ENCODE measurements at places on chromosomes 13 and 19.

DNA sequence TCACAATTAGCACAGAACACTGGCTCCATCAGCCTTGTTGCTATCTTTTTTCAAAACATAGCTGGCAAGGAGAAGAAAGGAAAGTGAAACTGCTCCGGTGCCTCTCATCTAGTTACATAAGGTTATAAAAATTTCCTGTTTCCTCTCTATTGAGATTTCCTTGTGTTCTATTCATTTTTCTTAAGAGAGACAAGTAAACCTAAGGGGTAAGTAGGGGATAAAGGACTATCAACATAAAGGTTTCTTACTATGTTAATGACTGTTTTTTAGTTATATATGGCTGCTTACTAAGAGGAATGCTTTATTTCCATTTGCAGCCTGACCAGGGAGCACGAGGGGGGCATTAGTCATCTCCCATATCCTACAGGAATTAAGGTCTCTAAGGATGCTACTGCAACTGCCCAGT lies 73.2 kb upstream of the MLNR start:
- no peak for DNase-seq

DNA sequence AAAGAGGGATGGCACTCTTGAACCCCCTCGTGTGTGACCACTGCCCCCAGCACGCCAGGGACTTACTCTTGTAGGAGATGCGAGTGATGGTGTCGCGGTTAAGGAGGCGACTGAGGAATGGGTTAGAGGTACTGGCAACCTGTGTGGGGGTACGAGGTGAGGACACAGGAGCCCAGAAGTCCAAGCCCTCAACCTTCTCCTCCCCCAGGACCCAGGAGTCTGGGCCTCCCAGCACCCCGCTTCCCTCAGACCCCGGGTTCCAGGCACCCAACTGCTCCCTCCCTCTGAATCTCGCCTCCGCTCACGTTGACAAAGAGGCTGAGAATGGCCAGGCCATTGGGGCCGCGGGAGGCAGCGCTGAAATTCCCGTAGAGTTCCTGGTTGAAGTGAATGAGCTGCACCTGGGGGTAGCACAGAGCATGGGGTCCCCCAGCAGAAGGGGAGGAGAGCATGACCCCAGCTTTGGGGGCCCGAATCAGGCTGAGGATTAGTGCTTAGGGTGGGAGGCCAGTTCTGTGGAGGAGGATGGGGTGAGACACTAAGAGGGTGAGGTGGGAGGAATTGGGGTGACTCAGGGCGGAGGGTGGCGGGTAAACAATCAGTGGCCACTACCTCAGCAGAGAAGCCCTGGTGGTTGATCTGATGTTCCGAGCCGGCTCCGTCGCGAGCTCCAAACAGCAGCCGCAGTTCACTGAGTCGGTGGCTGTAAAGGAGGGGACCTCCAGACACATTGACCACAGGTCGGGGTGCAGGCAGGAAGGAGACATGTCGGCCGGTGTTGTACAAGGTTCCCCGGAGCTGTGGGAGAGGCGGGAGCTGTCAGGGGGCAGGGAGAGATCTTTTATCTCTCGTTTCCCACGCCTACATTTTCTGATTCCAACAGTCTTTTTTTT lies 2.5 kb upstream of the DBP start:
- no peak for DNase-seq

- no peak for DNase-seq
Measured at GRCh38 chr13:73810647-73811046, 323.6 kb downstream of the KLF12 start.

- no peak for DNase-seq
Measured at GRCh38 chr13:90427322-90428272, 919.9 kb upstream of the MIR17HG start.

DNA sequence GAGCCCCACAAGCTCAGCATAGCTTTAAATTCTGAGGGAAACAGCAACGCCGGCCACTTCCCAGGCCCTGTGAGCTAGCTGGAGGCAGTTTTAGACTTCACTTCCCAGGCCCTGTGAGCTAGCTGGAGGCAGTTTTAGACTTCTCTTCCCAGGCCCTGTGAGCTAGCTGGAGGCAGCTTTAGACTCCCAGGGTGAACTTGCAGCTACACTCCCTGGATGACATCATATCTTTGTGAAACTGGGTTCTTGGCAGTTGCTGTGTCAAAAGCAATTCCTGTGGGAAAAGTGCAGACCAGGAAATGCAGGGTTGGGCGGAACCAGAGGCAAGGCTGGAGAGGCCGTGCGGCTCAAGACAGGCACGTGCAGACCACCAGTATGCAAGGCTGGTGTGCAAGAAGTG lies 12.7 kb downstream of the SOX1 start:
- DNase-seq, result no peak

DNA sequence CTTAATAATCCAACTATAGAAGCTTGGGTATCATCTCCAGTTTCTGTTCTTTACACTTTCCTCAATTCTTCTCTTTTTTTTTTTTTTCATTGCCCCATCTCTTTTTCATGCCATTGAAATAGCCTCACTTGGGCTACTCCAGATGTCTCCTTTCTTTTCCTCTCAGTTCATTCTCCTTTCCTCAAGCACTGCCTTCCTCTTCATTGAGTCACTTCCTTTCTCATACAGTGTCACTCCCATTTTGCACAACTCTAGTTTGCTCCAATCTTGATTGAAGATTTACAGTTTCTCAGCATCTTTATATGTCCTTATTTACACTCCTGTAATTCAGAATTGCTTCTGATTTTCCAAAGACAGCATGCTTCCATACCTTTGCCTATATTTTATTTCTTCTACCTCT lies 61.3 kb downstream of the IPO5 start:
- DNase-seq, result no peak

DNA sequence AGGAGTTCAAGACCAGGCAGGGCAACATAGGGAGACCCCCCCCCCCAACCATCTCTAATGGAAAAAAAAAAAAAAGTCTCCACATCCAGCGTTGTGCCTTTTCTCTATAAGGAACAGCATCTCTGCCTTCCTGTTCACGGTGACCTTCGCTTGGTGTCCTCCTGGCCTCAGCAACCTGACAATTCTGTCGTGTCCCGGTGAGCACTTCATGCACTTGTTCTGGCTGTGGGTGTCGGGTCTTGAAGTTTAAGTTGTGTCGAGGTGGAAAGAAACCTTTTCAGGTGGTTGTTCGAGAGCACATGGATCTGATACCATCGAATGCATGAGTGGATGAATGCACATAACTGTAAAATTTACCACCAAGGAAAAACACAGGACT lies 594 bp downstream of the ZNF559 start:
- DNase-seq, result no peak

- DNase-seq, result no peak
Measured at GRCh38 chr13:37775871-37776270, 93.7 kb downstream of the TRPC4 start.

DNA sequence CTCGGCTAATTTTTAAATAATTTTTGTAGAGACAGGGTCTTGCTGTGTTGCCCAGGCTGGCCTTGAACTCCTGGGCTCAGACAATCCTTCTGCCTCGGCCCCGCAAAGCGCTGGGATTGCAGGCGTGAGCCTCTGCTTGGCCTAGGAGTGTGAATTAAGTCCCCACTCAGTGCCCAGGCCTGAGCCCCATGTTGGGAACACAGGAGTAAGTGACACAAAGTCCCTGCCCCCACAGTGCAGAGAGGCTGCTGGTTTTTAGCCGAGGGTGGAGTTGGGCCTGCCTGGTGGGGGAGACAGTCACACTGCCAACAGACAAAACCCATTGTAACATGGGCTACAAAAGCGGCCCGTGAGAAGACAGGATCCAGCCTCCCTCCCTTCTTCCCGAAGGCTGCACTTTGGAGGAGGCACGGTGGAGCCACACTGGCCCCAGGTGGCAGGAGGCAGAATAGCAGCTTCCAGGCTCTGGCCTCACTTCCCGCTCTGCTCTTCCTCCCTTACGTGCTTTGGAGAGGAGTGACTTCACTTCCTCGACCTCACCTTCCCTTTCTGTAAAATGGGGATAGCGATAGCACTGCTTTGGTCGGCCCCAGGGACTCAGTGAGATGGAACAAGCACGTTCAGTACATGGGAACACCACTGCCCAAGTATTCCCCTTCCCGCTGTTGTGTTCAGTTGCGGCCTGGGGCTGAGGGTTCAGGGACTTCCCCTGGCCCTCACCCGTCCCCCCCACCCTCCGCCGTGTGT lies 15.2 kb upstream of the EHD2 start:
- DNase-seq, result peak; percentile 26

- DNase-seq, result no peak
Measured at GRCh38 chr13:22014469-22014868, 343.6 kb downstream of the FGF9 start.

DNA sequence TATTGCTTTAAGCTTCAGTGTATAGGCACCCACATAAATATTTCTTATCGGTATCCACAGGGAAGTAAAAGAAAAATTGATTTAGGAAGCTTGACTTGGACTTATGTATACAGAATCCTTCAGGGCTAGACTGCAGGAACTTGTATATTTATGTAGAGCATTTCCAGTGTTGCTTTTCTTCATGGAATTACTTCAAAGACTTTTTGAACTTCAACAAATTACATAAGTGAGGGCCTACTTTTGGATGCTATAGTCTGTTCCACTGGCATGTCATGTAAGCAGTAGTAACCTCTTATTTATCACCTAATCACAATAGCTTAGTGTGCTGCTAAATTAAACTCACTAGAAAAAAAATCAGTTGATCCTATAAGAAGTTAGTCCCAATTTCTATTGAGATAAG lies 557.9 kb upstream of the SLITRK6 start:
- DNase-seq, result no peak

GRCh38 chr19:18205200-18205892 lies 1.5 kb upstream of the RAB3A start:
- DNase-seq, result no peak

DNA sequence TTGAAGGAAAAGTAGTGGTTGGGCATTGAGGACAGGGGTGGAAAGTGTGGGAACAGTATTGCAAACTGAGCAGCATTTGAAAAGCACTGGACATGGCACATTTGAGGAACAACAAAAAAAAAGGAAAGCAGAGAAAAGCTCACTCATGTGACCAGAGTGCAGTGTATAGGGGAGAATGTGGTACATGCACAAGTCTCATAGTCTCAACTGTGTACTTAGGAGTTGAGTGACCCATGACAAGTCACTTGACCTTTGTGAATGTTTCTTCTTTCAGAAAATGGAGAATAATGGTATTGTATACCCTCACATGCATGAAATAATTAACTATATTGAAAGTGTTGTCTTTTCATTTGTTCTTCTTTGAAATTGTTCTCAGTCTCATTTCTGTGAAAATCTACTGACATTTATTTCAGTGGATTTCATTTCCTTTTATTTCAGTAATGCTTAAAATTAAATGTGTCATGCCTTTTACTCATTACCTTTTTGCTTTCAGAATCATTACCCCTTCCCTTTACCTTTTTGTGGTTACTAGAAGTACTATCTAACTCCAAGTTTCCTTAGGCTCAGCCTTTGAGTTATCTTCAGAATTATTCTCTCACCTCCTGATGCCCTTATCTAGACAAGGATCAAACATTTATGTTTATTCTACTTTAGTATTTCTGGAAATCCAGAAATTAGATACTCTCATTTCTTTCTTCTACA lies 79.1 kb upstream of the MLNR start:
- DNase-seq, result no peak

GRCh38 chr13:77820431-77821149 lies 98.0 kb downstream of the EDNRB start:
- no peak for DNase-seq

GRCh38 chr13:47955836-47956235 lies 45.2 kb downstream of the SUCLA2 start:
- DNase-seq, result no peak

DNA sequence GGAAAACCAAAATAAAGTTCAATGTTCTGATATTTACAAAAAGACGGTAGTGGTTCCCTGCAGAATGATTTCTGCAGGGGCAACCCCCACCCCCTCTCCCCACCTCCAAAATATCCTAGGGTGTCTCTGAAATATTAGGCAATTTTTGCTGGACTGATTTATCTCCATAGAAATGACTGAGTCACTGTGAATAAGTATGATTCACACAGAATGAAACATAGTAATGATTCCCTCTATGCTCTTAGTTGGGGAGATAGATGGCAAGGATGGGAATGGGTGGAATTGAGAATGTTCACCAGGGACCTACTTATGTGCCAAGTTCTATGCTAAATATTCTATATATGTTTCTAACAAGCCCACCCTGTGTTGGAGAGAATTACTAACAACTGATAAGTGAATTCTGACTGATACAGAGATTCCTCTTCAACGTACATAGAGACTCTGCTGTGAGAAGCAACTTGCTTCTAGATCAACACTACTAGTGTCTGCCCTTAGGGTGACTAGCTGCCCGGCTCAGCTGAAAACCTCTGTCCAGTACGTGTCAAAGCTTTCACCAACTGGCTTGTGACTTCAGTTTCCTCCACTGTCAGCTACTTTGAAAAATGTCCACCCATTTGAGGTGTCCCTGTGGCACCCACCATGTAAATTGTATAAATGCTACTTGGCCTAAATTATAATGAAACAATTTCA lies 38.4 kb upstream of the RAP2A start:
- DNase-seq, result no peak

GRCh38 chr13:45925151-45925550 lies 73.6 kb upstream of the SIAH3 start:
- no peak for DNase-seq

DNA sequence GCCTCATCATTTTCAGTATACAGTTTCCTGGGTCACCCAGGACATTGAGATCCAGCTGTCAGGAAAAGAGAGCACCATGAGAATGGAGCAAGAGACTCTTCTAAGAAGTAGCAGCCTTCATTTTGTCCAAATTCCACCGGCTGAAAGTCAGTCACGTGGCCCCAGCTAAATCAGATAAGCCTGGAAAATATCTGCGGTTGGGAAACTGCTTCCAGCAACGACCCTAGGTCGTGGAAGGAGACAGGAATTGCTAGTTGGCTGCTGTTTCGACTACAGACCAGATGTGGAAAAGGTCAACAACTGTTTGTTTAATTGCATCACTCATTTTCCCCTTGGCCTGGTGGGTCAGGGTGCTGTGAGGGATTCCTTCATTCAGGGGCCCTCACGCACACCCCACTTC lies 107.0 kb downstream of the ZNF536 start:
- DNase-seq, result no peak

DNA sequence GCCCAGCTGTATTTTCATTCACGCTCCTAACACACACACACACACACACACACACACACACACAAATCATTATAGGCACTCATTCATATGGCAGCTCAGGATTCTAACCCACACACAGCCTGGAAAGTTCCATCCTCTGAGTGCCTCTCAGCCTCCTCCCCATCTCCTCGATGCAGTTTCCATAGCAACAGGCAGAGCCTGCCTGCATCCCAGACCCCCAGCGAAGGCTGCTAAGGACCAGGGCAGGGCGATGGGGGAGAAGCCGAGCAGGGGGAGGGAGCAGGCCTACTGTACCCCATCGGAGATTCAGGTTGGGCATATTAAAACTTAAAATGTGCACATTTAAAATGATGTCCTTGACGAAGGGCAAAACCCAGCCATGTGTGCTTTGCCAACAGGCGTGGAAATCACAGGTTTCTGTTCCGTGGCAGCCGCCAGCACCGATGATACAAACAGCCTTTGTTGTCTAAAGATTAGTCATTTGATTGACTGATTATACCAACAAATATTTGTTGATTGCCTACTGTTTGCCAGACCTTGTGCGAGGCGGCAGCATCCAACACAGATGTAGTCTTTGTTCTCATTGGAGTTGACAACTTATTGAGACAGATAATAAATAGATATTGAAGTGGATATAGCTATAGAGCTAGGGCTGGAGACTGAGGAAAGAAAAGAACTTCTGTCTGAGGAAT lies 43.8 kb upstream of the USP29 start:
- no peak for DNase-seq

- DNase-seq, result no peak
Measured at GRCh38 chr13:37403776-37404527, 194.6 kb downstream of the POSTN start.
